NCI-H1048 (cell line): ENCODE measurements at places on chromosomes 16 and 17.
A peak's percentile ranks its signal among the peaks of the same experiment; 100 is the strongest.

DNA sequence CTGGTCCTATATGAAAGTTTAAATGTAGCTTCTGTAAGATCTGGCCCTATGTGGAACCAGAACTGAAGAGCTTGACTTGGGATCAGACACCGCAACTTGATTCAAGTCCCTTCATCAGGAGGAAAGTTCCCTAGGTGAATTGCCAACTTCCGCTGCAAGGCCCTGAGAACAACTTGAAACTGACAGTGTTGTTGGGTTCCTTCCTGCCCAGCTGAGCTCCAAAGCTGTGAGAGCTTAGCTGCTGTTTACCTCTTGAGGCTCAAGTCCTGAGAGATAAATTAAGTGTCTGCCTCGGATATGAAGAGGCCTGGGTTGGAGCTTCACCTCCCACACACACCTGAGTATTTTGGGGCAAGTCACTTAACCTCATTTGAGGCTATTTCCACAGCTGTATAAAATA lies 44.7 kb downstream of the REXO5 start:
- DNase-seq, result no peak

DNA sequence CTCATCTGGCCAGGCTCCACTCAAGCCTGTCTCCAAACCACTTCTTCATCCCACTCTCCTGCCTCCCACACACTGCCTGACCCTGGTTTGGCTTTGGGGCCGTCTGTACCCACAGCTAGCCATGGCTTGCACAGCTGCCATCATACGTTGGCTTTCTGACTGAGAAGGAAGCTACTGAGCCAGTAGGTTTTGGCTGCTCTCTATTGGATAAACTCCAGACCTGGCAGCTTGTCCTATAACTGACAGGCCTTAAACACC lies 3.9 kb downstream of the MIF4GD start:
- DNase-seq, result no peak

- no peak for DNase-seq
These were observed 56.7 kb upstream of the NOG start for GRCh38 chr17:56536766-56537165.

DNA sequence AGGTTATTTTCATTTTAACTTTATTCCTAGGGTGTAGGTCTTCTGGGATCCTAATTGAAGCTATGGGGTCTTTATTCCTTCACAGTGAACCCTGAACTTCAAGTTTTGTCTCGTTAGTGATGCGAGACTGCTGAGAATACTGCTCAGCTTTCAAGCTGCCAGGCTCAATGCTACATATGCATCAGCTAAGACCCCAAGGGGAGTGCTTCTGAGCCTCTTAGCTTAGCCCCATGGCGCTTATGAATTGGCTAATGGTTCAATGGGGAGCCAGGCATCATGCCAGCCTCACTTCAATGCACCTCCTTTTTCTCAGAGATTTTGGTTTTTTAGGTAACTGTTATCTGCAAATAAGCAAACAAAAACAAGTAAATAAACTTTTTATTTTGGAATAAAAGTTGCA lies 94.1 kb upstream of the SIAH1 start:
- DNase-seq, result no peak

GRCh38 chr16:63363738-63364137 lies 1327.5 kb upstream of the CDH8 start:
- DNase-seq, result no peak

DNA sequence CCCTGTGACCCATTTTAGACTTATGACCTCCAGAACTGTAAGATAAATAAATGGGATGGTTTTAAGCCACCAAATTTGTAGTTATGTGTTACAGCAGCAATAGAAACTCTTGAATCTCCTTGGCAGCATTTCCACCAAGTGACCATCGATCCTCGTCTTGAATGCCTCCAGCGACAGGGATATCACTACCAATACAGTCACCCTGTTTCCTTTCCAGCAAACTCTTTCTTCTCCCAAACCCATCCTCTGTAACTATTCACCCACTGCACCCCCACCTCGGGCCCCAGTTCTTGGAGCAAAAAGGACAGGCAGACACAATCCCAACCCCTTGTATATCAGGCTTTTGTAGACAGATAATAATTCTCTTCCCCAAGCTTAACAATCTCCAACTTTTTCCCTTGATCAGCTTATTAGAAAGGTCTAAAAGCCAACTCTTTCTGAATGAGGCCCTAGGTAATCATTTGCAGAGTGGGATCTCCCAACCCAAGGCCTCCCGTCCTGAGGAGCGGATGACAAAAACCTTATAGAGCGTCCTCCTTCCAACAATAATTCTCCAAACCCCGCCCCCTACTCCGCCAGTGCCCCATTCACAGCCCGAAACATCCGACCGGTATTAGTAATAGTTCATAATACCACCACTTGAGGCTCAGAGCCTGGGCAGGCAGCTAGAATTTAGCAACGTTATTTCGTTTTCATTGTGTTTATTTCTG lies 14.7 kb upstream of the PLLP start:
- DNase-seq, result no peak

- DNase-seq, result no peak
These were observed 2.1 kb downstream of the CFAP20 start for GRCh38 chr16:58127033-58127556.

DNA sequence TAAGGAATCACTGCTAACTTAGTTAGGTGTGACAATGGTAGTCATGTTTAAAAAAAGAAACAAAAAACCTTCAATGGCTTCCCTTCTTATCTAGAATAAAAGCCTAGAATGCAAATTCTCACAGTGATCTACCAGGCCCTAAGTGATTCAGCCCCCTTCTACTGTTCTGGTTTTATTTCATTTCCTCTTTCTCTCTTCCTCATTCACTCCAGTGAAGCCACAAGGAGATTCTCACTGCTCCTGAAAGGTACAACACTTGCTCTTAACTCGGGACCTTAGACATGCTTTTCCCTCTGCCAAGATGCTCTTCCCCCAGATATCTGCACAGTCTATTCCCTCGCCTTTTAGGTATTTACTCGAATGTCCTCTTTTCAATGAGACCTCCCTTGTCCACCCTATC lies 3.7 kb downstream of the PIGS start:
- no peak for DNase-seq

GRCh38 chr16:77589071-77589765 lies 133.1 kb upstream of the NUDT7 start:
- DNase-seq, result no peak

GRCh38 chr16:85416228-85417109 lies 196.7 kb upstream of the GSE1 start:
- DNase-seq, result peak; percentile 0

- DNase-seq, result no peak
These were observed 190.0 kb downstream of the RAB11FIP4 start for GRCh38 chr17:31581491-31581890.

GRCh38 chr17:80894439-80894721 lies 97.3 kb upstream of the CHMP6 start:
- DNase-seq, result no peak

DNA sequence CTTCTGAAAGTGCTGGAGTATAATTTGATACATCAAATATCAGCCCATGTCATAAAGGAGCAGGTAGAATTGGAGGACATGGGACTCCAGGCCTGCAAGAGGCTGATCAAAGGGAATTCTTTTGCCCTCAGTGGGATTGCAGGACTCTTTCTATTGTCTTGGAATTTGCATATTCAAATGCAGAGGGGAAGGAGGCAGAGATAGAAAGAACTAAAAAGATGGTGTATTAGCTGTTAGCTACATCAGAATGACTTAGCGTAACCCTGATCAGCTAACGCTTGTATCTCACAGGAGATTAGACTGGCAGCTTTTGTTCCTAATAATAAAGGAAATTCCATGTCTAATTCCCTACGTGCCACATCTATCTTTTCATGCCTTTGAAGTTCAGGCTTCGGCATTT lies 1014.7 kb upstream of the RBFOX1 start:
- no peak for DNase-seq

DNA sequence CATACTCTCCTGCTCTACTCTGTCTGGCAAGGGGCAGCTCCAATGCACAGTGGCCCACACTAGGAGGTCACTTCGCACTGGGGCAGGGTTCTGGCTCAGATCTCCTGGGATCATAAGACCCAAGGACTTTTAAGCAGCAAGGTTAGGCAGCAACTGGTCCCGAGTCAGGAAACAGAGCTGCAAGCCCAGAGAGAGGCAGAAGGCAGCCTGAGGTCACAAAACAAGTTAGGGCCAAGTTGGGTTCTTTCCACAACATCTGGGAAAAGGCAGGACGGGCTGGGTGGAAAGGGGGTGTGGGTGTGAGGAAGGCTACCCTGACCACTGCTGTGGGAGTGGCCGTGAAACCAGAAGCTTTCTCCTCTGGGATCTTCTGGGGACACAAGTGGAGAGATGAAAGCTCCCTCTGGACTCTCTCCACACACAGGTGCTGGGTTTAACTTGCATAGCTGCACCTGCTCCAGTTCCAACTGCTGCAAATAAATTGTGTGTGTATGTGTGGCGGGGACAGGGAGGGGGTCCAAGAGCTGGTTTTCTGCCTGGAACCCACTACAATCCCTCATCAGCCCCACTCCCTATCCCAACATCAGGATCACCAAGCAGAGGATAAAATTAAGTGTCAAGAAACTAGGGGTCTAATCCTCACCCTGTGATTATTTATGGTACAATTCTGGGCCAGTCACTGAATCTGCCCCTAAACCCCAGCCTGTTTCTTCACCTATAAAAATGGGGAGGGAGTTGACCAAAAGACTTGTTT lies 8.0 kb upstream of the TSPOAP1 start:
- DNase-seq, result no peak

DNA sequence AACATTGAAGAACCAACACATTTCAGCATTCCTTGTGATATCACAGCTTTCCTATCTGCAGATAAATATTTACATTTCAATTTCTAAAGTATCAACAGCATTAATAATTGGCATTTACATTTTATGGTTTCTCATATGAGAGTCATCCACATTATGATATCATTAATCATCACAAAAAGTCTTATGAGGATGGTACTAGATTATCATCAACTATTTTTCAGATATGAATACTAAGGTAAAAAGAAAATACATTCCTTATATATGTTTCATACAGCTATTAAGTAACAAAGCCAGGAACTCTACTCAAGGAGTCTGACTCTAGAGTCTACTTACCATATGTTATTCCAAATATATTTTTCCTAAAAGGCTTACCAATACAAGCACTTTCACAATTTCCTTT lies 40.7 kb downstream of the ABCA5 start:
- DNase-seq, result no peak

GRCh38 chr17:2433696-2434095 lies 32.8 kb upstream of the MNT start:
- no peak for DNase-seq

- no peak for DNase-seq
These were observed 127.1 kb upstream of the PLCG2 start for GRCh38 chr16:81651758-81652718.

- no peak for DNase-seq
These were observed 34.4 kb upstream of the ZCCHC14 start for GRCh38 chr16:87527055-87527724.

- no peak for DNase-seq
These were observed 28.6 kb upstream of the TVP23A start for GRCh38 chr16:10847176-10847575.

GRCh38 chr16:24610416-24610755 lies 71.0 kb downstream of the RBBP6 start:
- no peak for DNase-seq

DNA sequence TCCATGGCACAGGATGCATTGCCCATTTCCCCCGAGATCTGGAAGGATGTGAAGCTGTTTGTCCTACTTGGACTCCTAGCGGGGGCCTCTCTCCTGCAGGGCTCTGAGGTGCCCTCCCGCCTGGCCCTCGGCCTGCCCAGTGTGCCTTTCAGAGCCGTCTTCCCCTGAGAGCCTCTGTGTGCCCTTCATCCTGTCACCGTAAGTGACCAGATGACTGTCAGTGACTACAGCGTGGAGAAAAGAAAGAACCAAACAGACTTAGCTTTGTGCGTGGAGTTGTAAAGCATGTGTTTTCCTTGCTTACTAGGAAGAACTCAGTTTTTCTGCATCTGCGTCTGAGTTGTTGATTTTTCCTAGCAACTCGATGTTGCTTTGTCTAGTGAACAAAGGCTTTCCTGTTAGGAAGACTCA lies 56.1 kb downstream of the BANP start:
- DNase-seq, result no peak

- no peak for DNase-seq
These were observed 147.8 kb downstream of the PRKCA start for GRCh38 chr17:66450008-66450851.

DNA sequence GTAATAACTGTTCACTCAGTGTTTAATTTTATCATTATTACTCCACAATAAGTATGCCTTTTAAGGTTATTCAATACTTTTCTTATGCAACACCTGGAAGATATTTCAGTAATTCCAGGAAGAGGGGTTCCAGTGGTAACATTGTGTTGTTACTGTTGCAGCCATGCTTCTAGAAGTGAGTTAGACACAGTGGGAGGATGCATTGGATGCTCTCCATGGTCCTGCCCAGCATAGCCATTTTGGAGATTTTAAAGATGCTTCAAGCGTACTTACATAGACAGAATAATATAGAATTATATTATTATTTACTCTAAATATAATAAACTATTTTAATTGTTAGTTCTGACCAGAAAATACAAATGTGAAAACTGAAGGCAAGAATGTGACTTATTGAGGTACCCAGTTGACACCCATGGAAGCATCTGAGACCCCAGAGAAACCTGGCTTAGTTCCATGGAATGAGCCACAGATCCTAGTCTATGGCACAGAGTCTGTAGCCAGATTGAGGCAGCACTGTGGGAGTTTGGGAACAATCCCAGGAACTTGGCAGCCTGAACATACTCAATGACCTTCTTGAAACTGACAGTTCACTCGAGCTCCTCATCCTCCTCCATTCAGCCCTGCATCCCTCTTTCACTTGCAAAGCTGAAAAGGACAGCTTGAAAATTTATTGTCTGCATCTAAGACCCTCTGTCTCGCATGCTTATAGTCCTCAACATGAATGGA lies 190.1 kb upstream of the HS3ST4 start:
- no peak for DNase-seq

DNA sequence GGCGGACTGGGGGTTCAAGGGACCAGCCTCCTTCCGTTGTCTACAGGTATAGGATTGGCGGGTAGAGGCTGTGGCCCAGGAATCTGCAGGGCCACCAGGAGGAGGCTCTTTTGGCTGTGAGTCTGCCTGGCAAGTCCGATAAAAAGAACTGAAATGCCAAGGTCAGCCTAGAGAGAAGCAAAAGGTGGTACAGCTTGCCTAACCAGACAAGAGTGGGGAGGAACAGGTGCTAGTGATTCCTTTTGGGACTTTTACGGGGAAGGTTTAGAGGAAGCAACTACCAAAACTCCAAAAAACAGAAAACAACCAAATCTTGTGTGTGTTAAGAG lies 5.6 kb upstream of the EVPL start:
- no peak for DNase-seq

GRCh38 chr17:42051645-42052044 lies 1.2 kb upstream of the C17orf113 start:
- no peak for DNase-seq

DNA sequence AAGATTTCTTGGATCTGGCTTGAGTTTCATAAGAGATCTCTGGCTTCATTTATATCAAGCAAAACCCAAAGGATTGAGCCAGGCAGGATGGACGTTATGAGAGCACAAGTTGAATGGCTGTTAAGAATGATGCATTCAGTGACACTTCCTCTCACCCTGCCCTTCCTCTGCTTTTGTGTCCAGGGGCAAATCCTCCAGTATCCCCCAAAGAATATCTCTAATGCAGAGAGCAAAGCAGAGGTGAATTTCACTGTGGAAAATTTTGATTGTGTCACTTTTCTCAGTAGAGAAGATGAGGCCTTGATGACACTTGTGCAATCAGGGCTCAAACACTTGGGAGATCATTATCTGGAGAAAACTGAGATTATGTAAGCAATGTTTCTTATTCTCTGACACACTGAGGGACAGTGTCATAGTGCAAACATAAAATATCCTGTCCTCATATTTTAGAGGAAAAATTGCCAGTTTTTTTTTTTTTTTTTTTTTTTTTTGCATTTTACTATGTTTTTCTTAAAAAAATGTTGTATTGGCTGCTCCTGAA lies 25.3 kb downstream of the MARCHF10 start:
- no peak for DNase-seq
